ENCODE measurements at places on chromosomes 16 and 17.
A peak's percentile ranks its signal among the peaks of the same experiment; 100 is the strongest.

DNA sequence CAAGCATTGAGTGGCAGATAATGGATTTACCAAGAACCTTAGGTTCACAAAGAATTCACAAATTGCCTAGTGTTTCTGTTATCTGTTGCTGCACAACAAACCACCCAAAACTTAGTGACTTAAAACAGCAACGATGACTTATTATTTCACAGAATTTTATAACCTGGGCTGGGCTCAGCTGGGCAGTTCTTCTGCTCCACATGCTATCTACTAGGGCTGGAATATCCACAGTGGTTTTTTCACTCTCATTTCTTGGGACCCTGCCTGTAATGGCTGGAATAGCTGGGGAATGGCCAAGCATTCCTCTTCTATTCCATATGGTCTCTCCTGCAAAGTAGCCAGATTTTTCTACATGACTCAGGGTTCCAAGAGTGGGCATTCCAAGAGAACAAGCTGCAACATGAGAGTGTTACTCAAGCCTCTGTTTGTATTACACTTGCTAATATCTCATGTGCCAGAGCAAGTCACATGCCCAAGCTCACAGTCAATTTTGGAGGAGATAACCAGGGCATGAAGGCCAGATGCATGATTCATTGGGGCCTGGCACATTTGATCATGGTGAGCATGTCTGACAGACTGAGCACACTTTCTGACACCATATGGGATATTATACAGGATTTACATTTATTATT, 4.9 kb upstream of the PSMD7 start:
- DNase-seq, result no peak

DNA sequence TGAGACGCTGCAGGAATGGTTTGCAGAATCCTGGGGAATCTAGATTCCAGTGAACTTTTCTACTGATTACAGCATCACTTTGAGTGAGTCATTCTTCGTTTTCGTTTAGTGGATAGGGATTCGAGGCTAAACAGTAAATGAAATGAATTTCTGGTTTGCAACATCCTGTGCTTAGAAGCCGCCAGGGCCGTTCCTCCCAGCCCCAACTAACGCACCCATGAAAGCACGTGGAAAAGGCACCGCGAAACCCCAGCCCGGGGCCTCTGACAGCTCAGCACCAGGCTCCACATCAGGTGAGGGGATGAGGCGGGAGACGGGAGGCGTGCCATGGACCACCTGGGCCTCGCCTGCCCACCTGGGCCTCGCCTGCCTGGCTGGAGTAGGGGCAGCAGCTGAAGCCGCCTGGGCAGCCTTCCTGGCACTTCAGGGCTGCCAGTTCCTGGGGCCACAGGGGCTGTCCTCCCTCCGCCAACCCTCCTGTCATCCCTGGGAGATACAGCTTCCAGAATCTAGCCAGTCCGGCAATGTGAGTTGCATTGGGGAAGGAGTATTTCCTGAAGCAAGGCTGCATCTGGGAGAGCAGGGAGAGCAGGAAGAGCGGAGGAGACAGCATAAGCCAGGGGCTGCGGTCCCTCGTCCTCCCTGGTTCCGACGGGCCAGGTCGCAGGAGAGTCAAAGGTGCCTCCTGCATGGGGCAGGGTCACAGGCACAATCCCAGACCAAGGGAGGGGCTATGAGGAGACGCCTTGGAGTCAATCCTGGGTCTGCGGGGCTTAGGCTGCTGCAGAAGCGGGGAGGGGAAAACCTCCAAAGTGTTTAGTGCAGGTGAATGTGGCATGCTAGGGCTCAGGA, 78.4 kb downstream of the RPH3AL start:
- no peak for DNase-seq

- no peak for DNase-seq
Observed at GRCh38 chr16:89586853-89587252, 11.3 kb downstream of the CPNE7 start.

GRCh38 chr16:531494-532125, 4.1 kb downstream of the CAPN15 start:
- DNase-seq, result no peak

DNA sequence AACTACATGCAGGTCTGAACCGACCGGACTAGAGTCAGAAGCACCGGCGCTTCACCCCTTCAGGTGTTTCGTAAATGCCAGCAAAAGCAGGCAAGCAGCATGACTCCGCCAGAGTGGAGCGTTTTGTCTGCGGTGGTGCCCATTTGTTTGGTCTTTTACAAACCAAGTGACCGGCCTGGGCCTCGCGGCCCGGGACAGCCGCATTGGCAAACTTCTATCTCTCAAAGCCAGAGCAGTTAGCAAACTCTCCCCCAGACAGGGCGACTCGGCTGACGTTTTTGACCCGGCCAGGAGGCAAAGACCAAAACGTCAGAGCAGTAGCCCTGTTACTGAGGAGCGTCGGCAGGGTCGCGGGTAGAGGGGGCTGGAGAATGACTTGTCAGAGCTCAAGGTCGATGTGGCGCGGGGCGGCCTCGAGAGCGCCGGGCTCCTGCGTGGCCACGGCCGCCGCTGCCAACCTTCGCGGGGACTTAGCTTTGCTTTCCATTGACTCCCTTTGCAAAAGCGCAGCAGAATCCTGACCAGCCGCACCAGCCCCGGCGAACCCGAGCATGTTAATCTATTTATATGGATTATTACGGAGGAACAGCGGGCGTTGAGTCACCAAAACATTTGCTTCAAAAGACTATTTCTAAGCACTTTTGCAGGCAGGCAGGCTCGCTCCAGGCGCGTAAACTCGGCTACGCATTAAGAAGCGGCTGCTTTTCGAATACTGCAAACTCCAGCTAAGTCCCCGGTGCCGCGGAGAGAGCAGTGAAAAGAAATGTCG, 763 bp upstream of the SOX9 start:
- peak; percentile 80 for DNase-seq

- DNase-seq, result peak; percentile 81
Observed at GRCh38 chr17:40122999-40123810, 1.4 kb downstream of the MSL1 start.

- no peak for DNase-seq
Observed at GRCh38 chr16:48180868-48181480, 25.2 kb upstream of the ABCC12 start.

GRCh38 chr16:8887952-8888560, 5.9 kb downstream of the LITAFD start:
- DNase-seq, result no peak

DNA sequence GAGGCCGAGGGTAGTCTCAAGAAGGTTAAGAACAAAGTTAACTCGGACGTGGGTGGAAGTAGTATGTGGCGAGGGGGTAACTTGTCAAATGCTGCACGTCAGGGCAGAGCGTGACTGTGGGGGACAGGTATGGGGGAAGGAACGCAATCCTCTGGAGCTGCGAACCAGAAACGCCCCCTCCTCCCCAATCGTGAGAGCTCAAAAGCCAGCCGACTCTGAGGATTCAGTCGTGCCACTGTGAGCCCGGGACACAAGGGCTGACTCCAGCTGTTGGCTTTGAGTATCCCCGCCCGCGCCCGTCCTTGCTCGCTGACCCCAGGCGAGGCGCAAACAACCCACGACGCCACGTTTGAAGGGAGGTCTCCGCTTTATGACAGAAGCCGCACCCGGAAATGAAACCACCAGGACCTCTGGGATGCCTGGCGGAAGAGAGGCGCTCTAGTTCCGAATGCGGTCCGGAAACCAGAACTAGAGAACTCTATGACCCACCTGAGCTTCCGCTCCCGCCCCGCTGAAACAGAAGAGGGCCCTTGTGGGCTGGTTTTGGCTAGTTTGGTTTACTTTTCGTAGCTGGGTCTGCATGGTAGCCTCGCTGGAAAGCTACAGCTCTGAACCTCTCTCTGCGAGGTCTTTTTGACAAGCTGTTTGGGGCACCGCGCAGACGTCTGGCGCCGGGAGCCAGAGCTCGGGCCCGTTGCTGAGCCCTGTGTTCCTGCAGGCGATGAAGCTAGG, at the start of gene PEX12:
Gene PEX12, minus strand, starts transcription at position 375 of the 732 bp plus-strand sequence. CDS start 550 bp downstream, outside the sequence.
- DNase-seq, result peak; percentile 98

GRCh38 chr16:50340578-50340977, 28.2 kb downstream of the BRD7 start:
- no peak for DNase-seq

GRCh38 chr16:51849715-51850114, 697.2 kb downstream of the TOX3 start:
- DNase-seq, result no peak

Data from Karpas-422 (cell line).